ENCODE measurements at places on chromosomes 11 and 22. TPM values are rescaled to one million over a fixed set of nuclear protein-coding genes. Genes with fewer than 3 reads are reported as not detected.

DNA sequence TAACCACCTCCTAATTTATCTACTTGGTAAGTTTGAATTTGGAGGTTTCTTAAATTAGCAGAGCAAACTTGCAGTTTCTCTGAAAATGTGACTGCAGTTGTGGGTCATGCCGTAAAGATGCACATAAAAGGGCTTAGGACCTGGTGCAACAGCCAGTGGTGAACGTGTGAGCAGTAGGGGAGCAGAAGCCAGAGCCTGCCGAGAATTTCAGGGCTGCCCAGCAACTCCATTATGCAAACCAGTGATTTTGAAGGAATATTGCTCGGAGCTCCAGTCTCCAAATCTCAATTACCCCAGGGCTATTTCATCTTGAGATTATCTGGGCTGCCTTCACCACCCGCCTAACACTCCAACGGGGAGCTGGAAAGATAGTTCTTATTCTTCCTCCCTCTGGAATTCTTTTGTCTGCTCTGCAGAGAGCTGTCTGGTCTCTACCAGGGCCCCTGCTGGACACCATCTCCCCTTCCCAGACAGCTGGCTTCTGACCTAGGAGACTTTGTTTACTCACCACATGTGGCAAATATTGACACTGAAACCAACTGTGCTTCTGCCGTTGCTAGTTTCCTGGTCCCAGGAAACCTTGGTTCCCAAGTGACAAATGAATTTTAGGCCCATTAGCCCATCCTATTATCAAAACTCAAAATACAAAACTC is 93.9 kb downstream of the DSCAML1 start:
- no peak for DNase-seq
- H3K4me1 ChIP-seq, result no peaks in the 10 kb centered on the region
- no peaks in the 10 kb centered on the region for H3K27me3 ChIP-seq
- no peaks in the 10 kb centered on the region for H3K36me3 ChIP-seq

DNA sequence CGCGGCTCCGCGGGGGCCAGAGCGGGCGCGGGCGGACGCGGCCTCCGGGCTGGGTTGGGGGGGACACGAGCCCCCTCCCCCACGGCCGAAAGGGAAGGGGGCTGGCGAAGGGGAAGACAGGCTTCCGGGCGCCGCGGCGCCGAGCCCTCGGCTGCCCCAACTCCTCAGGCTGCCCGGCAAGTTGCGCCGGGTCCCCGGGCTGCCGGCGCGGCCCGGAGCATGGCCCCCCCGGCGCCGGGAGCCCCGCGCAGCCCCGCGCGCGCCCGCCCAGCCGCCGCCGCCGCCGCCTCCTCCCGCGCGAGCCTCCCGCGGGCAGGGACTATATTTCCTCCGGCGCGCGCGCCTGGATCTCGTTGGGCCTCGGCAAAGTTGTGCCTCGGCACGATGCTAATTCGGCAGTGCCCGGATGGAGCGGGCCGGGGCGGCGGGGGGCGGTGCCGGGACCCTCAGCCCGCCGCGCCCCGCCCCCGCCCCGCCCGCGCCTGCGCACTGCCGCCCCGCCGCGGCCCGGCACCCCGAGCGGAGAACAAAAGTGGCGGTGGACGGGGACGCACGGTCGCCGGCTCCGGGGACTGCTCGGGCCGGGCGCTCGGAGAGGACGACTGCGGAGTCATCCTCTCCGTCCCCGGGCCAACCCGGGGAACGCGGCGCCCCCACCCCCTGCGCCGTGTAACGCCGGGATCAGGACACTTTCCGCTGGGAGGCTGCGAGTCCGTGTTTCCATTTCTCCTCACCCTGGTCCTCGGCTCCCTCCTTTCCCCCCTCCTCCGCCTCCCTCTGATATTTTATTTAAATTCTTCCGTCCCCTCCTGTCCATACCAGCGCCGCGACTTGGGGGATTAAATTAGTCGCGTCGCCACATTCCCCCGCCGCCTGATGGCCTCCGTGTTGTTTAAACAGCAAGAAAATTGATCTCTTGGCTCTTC is at the start of gene PHF21B:
PHF21B (minus strand) TSS at position 400 of the 926 bp plus-strand sequence. CDS start 456 bp downstream, outside the sequence.
- peaks cover 27% of the 10 kb centered on the region for H3K27me3 ChIP-seq
- H3K36me3 ChIP-seq, result no peaks in the 10 kb centered on the region
- H3K27ac ChIP-seq, result no peak within 1 kb of the TSS
- DNase-seq, result no peak

DNA sequence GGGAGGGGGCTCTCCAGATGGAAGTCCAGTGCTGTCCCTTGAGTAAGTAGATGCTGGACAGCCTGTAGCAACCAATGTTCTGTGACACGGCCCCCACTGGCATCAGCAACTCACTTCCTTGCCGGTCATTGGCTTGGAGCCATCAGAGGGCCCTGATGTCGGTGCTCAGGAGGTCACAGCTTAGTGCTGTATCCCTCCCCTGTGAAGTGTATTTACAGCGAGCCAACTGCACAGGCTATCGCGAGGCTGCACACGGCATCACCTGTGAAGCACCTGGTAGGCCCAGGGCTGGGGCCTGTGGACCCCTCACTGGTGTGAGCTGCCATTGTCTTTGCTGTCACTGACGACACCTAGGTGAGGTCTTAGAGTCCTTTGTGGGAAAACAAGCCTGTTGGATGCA is 13.4 kb upstream of the ACR start:
- no peaks in the 10 kb centered on the region for H3K27me3 ChIP-seq
- no peak overlapping the region for H3K27ac ChIP-seq

GRCh38 chr11:83023410-83023809 is 48.3 kb downstream of the RAB30 start:
- H3K27me3 ChIP-seq, result no peaks in the 10 kb centered on the region
- peaks cover 16% of the 10 kb centered on the region for H3K4me1 ChIP-seq
- no peaks in the 10 kb centered on the region for H3K36me3 ChIP-seq
- H3K4me3 ChIP-seq, result no peak overlapping the region
- no peak overlapping the region for H3K27ac ChIP-seq

- H3K27me3 ChIP-seq, result peaks cover 15% of the 10 kb centered on the region
- H3K27ac ChIP-seq, result no peak overlapping the region
- peaks cover 15% of the 10 kb centered on the region for H3K4me1 ChIP-seq
- no peak for DNase-seq
- no peaks in the 10 kb centered on the region for H3K36me3 ChIP-seq
Measured at GRCh38 chr11:69707176-69707575, 3.4 kb upstream of the FGF19 start.

Gene TTC38
- 4.3 TPM for total RNA-seq
